ENCODE measurements at places on chromosomes 11 and 22.

DNA sequence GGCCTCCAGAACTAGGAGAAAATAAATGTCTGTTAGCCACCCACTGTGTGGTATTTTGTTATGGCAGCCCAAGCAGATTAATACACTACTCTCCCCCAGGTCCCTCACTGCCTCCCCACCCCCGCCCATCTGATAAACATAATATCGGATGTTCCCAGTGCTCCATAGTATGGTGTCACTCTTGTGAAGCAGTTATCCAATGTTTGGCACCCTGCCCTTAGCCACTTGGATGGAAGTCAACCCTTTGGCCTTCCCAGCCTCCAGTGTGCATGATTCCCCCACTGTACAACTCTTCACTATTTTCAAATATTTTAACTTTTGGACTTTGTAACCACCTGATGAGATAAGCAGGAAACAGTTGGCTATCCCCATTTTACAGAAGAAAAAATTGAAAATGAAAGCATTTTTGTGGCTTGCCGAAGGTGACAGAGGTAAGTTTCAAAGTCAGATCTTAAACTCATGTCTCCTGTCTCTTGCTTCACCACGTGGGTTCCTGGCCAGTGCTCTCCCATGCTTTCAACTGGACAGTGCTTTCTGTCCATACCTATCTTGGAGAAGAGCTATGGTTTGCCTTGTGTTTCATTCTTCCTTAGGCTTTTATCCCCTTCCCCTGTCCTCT, 53.2 kb downstream of the ALX4 start:
- DNase-seq, result no peak

- no peak for DNase-seq
These were observed 38.8 kb upstream of the UBASH3B start for GRCh38 chr11:122616718-122617117.

- peak; percentile 53 for DNase-seq
These were observed 8.3 kb upstream of the HTR3B start for GRCh38 chr11:113896156-113896879.

DNA sequence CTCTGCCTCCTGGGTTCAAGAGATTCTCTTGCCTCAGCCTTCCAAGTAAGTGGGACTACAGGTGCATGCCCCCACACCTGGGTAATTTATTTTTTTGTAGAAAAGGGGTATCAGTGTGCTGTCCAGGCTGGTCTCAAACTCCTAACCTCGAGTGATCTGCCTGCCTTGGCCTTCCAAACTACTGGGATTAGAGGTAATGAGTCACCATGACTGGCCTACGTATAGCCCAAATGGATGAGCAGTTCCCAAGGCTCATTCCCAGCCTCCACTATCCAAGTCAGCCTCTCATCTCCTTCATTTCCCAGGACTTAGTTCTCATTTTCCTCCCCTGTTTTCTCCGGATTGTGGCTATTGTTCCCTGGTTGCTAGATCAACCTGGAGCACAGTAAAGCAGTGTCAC, 5.6 kb downstream of the CCT8L2 start:
- DNase-seq, result no peak

DNA sequence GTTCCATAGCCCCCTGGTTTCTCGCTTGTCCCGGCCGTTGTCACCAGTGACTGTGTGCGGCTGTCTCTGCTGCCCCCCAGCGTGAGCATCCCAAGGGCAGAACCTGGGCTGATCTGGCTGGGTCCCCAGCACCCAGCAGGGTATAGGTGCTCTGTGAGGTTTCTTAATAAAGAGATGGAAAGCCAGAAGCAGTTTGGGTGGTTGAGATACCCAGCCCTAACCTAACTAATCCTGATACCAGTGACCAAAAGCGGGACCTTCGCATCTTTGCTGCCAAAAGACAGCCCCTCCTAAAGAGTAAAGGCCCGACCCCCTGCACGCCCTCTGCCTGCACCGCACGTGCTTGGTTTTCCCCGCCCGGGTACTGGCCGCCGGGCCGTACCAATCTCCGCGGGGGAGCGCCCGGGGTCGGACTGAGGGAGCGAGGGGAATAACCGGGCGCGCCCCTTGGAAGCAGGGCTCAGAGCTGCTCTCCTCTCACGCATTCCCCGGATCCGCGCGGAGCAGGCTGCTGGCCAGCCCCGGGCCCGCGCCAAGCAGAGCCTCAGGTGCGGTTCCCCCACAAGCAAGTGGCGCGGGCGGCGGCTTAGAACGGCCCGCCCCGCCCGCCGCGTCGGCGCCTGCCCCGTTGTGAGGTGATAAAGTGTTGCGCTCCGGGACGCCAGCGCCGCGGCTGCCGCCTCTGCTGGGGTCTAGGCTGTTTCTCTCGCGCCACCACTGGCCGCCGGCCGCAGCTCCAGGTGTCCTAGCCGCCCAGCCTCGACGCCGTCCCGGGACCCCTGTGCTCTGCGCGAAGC, at the start of gene DGAT2:
Gene DGAT2, plus strand, starts transcription at position 667 of the 797 bp plus-strand sequence. CDS start 214 bp downstream, outside the sequence.
- DNase-seq, result peak; percentile 73

Measured in AG08395 (cell line).